8988T (cell line): ENCODE measurements at places on chromosomes 1 and 21.

DNA sequence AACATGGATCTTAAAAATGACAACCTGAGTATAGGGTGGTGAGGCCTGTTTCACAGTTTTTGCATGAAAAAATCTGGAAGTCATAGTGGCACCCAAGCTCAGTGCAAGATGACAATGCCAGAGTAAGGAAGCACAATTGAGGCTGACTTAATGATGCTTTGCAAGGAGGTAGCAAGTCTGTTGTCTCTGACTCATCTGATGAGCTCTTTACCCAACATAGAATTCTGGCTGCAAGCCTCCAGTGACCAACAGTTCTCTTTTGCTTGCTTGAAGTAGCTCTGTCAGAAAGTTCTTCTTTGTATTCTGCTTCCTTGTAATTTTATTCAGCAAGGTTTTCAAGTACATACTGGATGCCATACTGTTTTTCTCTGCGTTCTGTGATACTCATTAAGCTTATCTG lies 117.1 kb downstream of the FOXD2 start:
- DNase-seq, result no peak

DNA sequence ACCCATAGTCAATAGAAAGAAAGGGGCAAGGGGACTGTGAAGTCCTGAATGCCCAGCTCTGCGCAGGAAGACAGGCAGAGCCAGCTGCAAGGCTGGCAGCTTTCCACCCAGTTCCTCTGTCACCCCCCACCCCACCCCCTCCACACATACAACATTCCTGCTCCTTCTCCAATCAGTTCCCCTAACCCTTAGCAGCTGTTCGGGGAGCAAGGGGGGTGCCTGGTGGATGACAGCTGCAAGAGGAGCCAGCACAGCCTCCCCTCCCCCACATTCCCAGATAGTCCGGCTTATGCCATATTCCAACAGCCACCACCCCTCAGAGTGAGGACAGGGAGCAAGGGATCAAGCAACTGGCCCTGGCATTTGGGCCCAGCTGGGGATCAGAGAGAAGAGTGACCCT lies 9.7 kb downstream of the ARHGEF2 start:
- no peak for DNase-seq

DNA sequence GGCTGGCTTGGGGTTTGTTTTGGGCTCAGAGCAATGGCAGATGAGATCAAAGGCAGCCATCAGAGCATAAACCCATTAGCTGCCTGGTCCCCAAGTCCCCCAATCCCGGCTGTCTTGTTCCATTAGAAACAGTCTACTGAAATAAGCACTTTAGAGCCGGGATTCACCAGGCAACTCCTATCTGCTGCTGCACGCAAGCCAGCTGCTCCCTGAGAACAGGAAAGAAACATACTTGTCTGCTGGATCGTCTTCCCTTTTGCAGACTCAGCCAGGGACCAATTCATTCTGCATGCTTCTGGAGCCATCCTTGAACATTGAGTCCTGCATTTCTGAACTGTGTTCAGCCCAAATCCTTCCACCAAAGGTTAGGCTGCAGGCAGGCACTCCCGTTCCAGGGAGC lies 21.8 kb downstream of the RXRG start:
- no peak for DNase-seq

DNA sequence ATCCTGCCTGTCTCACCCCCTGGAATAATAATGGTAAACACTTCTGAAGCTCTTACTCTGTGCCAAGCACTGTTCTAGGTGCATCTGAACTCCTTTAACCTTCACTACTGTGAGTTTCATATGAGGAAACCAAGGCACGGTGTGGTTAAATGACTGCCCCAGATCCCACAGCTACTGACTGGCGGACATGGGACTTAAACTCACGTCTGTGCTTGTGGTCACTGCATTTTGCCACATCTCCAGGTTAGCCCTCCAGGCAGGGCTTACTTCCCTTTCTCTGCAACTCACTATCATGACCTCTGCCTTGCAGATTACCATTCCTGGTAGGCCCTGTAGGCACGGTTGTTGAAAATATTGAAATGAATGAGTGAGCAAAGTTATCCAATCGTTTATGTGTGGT lies 83.4 kb downstream of the ADSS2 start:
- DNase-seq, result no peak

DNA sequence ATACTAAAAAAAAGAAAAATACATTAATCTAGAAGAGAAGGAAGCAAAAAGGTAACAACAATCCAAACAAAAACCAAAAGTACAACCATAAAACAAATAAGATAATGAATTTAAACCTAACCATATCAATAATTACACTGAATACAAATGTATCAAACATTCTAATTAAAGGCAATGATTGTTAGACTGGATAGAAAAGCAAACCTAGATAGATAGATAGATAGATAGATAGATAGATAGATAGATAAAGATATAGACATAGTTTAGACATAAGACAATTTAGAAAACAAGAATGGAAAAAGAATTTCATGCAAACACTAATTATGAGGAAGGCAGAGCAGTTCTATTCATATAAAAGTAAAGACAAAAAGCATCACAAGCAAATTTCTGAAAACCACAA lies 24.9 kb downstream of the DENND1B start:
- no peak for DNase-seq

- no peak for DNase-seq
These were observed 27.1 kb upstream of the PTPRF start for GRCh38 chr1:43503534-43503933.

GRCh38 chr1:197807216-197807615 lies 31.9 kb upstream of the DENND1B start:
- DNase-seq, result no peak

GRCh38 chr1:157056269-157056668 lies 10.7 kb upstream of the ARHGEF11 start:
- no peak for DNase-seq

- no peak for DNase-seq
These were observed 7.0 kb upstream of the SLC25A34 start for GRCh38 chr1:15728937-15729657.

GRCh38 chr1:202661136-202661845 lies 49.0 kb downstream of the SYT2 start:
- DNase-seq, result peak; percentile 57

- no peak for DNase-seq
These were observed 19.7 kb downstream of the BTG2 start for GRCh38 chr1:203325026-203325417.

DNA sequence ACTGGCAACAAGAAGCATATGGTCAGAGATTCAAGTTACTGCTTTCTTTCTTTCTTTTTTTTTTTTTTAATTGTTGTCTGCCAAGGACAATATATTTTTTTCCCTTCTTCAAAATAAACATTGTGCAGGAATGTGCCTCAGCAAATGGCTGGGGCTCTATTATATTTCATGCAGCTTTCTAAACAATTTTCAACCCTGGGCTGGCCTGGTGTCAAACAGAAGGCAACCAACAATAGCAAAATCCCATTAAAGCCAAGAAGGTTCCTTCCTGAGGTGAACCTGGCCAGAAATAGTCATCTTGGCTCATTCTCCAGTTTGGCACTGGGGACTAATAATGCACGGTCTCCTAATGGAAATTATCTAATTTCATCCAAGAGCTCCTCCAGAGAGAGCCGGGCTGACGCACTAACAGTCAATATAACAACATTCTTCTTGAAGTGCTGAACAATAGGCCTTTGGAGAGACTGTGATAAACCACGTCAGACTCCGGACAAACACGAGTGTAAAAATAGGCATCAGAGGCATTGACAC lies 35.7 kb upstream of the HLX start:
- DNase-seq, result no peak

DNA sequence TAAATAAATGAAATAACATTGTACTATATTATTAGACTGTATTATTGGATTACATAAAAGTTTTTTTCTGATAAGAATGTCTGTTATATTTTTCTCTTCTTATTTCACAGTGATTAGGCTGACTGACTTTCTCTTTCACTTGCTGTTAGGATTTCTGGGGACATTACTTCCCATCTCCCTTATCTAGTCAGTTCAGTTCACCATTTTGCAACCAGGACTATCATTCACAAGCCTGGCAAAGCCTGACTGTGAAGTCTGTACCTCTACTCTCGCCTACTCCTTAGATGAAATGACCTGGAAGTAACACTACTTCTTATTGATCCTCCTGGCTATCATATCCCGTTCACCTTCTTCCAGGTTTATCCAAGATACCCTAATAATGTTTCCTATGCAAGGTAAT lies 676.6 kb downstream of the USP25 start:
- DNase-seq, result no peak

GRCh38 chr1:27544834-27545233 lies 54.9 kb upstream of the WASF2 start:
- no peak for DNase-seq

GRCh38 chr1:44616991-44617702 lies 57.1 kb downstream of the TMEM53 start:
- DNase-seq, result peak; percentile 53

- no peak for DNase-seq
These were observed 69.8 kb upstream of the TRABD2B start for GRCh38 chr1:48066936-48067335.

GRCh38 chr1:203359010-203359571 lies 8.2 kb upstream of the FMOD start:
- DNase-seq, result no peak

DNA sequence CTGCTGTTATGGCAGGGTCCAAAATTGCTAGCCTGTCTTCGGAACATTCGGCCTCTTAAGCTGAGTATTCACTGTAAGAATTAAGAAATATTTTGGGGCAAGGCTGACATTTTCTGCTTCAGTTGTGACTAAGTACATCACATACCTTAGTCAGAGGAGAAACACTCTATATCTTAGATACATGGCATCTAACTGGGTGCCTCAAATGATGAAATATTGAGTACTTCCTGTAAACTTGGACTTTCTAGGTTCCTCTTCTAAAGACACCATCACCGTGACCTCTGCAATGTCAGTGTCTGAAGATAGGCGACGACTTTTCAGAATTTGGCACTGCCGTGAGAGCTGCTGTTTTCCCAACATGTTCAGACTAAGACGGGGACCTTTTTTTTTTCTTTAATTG lies 65.6 kb downstream of the PCBP3 start:
- no peak for DNase-seq

DNA sequence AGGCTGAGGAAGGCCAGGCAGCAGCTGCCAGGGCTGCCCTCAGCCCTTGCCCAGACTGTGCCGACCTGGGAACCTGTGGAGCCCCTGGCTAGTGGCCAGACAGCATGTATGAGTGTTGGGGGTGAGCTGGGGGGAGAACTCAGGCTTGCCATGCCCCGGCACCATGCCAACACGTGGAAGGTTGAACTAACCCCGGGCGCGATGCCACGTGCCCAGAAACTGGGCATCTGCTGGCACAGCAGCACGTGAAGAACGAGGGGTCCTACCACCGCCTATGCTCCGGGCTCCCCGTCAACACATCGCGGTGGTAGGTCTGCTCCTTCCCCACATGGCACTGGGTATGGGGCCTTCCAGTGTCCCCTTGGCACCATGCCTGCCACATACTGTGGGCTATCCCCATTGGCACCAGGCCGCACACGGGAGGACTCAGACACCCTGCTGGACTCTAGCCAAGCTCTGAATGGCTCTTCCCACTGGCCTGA lies 68.7 kb downstream of the CASZ1 start:
- DNase-seq, result no peak

DNA sequence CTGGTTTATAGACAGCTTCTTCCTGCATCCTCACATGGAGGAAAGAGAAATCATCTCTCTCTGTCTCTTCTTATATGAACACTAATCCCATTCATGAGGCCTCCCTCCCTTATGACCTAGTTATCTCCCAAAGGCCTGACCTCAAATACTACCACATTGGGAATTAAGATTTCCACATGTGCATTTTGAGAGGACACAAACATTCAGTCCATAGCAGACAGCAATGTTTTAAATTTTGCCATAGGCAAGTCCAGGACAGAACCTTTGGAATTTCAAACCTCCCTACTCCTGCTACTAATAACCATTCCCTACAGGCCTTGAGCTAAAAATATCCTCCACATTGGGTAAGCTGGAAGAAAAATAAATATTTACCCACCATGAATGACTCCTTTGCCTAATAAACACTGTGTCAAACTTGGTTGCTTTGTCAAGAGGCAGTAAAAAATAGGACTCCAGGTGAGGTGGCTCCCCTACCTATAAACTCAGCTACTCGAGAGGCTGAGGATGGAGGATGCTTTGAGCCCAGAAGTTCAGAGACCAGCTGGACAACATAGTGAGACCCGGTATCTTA lies 113.7 kb downstream of the ZNF281 start:
- DNase-seq, result no peak

DNA sequence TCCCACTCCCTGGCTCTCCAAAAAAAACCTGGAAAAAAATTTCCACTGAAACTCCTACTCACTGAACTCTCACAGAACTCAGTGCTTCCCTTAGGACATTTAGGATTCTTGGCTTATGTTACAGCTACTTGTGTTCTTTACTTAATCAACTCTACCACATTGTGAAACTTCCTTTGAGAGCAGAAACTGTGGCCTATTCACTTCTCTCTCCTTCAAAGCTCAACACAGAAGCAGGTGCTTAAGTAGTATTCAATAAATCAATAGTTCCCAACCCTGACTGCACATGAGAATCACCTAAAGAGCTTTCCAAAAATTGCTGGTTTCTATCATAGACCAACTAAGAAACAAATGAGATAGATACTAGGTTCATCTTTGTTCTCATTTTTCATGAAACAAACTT lies 67.9 kb upstream of the DMRTA2 start:
- DNase-seq, result no peak

- DNase-seq, result no peak
These were observed 84.6 kb downstream of the VPS13D start for GRCh38 chr1:12314333-12314903.

DNA sequence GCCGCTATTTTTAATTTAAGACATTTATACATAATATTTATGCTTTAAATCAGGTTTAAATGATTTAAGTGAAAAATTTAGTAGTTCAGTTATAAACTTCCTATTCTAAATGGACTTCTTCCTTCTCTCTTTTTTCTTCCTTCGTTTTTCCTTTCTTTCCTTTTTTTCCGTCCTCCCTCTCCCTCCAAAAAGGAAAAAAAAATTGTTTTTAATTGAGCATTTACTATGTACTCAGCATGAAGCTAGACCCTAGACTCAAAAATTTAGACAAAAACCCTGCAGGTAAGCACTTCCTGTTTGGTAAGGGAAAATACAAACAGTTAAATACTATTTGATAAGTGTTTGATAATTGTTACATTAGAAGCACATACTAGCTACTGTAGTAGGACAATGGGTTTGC lies 2.6 kb upstream of the TM2D1 start:
- no peak for DNase-seq
